Stimulated activated CD4-positive, alpha-beta T cell treated with anti-CD3 and anti-CD28 coated beads, Interleukin-15, amount 100 ng/mL, for 1 hour (primary cell): ENCODE measurements at places on chromosomes 13 and 19.

GRCh38 chr19:5772416-5772815 is 12.1 kb downstream of the PRR22 start:
- DNase-seq = no peak

- no peak for DNase-seq
Observed at GRCh38 chr19:3509566-3509989, 3.5 kb downstream of the FZR1 start.

GRCh38 chr13:26993780-26994179 is 177.8 kb downstream of the USP12 start:
- DNase-seq = no peak

DNA sequence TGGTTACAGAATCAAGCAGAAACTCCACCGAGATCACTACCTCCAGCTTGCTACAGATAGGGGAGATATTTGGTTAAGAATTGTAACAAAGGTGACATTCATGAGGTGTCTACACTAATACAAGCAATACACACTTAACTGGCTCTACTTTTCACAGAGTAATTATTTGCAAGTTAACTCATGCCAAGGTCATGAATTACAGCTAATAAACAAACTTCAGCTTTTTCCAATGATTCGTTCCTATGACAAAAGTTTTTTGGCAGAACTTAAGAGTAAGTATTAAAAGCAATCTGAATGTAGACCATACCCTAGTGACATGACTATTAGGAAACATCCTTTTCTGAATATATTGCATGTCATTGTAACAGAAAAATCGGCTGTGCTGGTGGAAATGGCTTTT is 72.1 kb downstream of the LHFPL6 start:
- DNase-seq = no peak

DNA sequence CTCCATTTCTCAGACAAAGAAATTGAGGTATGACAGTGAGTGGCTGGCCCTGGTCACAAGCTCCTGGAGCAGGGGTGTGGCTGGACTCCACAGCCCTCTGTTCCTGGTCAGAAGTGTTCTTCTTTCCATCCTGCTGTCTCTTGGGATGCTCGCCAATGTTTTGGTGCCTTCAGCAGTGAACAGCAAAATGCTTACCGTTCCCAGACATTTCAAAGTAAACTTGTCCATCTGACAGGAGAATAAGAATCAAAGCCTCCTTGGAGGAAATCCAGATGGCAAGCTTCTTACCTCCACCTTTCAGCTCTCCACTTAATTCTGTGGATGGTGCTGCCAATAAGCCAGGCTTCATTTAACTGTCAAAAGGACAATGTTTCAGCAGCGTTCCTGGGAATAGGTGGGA is 954.1 kb downstream of the UQCRFS1 start:
- DNase-seq = no peak

- DNase-seq = no peak
Observed at GRCh38 chr19:46759206-46759605, 13.0 kb upstream of the STRN4 start.

GRCh38 chr19:6423499-6424194 is 964 bp downstream of the KHSRP start:
- DNase-seq = no peak
